Natural killer cell treated with Interleukin-12 subunit alpha and Interleukin-12 subunit beta and Interleukin-15 and Interleukin-18, amount 100 ng/mL, for 72 hours (primary cell): ENCODE measurements at places on chromosomes 5 and 9. TPM values are rescaled to one million over a fixed set of nuclear protein-coding genes. Genes with fewer than 3 reads are reported as not detected.
A peak's percentile ranks its signal among the peaks of the same experiment; 100 is the strongest.

DNA sequence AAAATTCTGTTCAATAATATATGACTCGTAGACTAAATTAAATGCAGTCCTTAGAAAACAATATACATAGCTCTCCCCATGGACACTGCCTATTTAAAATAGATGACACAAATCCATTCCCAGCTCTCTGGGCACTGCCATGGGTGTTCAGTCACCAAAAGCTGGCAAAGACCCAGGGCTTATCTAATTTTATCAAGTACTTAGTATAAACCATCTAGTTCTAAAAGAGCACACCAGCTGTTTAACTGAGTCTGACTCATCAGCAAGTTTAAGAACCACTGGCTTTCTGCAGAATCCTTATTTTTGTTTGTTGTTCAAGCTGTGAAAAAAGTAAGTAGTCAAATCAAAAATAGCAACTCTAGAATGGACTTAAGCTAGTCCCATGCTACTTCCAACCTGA lies 107.6 kb downstream of the PLPP1 start:
- no peak overlapping the region for H3K27ac ChIP-seq
- H3K4me3 ChIP-seq, result no peak overlapping the region
- no peaks in the 10 kb centered on the region for H3K4me1 ChIP-seq
- no peak for DNase-seq
- peaks cover 61% of the 10 kb centered on the region for H3K36me3 ChIP-seq
- H3K27me3 ChIP-seq, result no peaks in the 10 kb centered on the region

DNA sequence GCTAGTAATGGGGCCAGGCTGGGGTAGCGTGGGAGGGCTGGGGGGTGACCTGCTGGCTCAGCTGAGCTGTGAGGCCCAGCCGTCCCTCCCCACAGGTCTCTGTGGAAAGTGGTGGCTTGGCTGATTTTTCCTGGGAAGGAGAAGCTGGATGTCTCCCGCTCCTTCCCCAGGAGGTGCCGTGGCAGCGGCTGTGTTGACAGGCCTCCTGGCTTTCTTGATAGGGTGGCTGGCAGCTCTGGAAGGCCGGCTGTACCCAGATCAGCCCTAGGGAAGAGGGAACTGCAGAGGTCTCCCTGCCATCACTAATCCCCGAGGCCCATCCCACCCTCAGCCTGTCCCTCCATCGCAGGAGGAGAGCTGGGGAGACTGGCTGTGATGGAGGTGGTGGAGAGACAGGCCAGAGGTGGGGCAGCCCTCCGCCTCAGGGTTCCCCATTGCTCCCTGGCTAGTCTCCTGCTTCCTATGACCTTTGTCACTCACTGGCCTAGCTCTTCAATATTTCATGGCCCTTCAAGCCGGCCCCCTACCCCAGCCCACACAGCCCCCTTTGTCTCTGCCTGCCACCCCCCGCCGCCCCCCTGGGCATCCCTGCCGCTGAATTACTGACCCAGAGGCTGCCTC lies 6.8 kb downstream of the CXXC5 start:
- peaks cover 65% of the 10 kb centered on the region for H3K4me1 ChIP-seq
- H3K27me3 ChIP-seq, result no peaks in the 10 kb centered on the region
- peak overlapping the region; percentile 90 for H3K27ac ChIP-seq
- DNase-seq, result no peak

GRCh38 chr5:146539973-146540372 lies 24.0 kb upstream of the GPR151 start:
- H3K27ac ChIP-seq, result no peak overlapping the region
- peaks cover 7% of the 10 kb centered on the region for H3K27me3 ChIP-seq
- H3K36me3 ChIP-seq, result no peaks in the 10 kb centered on the region
- DNase-seq, result no peak
- H3K4me1 ChIP-seq, result no peaks in the 10 kb centered on the region

The SLC34A1 gene
- total RNA-seq, result not detected

- no peak overlapping the region for H3K27ac ChIP-seq
- no peaks in the 10 kb centered on the region for H3K4me1 ChIP-seq
- no peak overlapping the region for H3K4me3 ChIP-seq
- DNase-seq, result no peak
- H3K36me3 ChIP-seq, result no peaks in the 10 kb centered on the region
These were observed 60.9 kb upstream of the TMED7 start for GRCh38 chr5:115686738-115687074.

DNA sequence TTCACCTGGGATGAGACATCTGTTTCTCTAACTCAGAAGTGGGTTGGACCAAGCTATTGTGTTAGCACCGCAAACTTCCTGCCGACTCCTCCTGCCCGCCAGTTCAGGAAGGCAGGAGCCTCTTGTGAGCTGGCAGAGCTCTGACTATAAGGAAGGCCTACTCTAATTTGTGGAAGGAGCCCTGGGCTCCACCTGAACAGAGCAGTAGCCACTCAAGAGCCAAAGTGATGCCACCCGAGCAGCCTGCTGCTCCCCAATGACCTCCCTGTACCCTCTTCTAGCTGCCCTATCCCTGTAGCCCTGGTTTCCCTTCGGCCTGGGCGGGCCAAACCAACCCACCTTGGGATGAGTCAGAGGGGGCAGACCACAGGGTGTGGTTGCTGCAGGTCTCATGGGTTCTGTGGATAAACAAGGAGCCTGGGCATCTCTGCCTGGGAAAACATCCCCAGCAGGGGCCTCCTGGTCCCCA lies 81.6 kb downstream of the PSD2 start:
- H3K4me1 ChIP-seq, result no peaks in the 10 kb centered on the region
- H3K36me3 ChIP-seq, result no peaks in the 10 kb centered on the region
- no peak overlapping the region for H3K27ac ChIP-seq
- no peak overlapping the region for H3K4me3 ChIP-seq
- peaks cover 6% of the 10 kb centered on the region for H3K27me3 ChIP-seq

DNA sequence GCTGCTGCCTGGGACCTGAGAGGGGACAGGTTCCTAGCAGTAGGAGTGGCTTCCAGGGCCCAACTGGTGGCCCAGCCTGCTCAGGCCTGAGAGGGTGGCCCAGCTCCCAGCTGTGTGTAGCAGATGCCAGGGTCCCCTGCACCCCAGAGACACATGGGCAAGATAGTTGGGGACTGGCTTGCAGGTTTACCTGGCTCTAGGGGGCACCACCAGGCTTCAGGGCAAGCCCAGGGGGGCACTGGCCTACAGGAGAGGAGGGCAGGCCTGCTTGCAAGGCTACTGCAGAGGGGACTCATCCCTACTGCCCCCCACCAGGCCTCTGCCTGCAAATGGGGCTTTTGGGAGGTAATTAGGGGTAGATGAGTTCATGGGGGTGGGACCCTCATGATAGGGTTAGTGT lies 123.3 kb downstream of the ZNF354C start:
- H3K27ac ChIP-seq, result no peak overlapping the region
- H3K36me3 ChIP-seq, result no peaks in the 10 kb centered on the region
- H3K4me1 ChIP-seq, result no peaks in the 10 kb centered on the region
- no peak for DNase-seq

The FOXD4L4 gene
- not detected for total RNA-seq

DNA sequence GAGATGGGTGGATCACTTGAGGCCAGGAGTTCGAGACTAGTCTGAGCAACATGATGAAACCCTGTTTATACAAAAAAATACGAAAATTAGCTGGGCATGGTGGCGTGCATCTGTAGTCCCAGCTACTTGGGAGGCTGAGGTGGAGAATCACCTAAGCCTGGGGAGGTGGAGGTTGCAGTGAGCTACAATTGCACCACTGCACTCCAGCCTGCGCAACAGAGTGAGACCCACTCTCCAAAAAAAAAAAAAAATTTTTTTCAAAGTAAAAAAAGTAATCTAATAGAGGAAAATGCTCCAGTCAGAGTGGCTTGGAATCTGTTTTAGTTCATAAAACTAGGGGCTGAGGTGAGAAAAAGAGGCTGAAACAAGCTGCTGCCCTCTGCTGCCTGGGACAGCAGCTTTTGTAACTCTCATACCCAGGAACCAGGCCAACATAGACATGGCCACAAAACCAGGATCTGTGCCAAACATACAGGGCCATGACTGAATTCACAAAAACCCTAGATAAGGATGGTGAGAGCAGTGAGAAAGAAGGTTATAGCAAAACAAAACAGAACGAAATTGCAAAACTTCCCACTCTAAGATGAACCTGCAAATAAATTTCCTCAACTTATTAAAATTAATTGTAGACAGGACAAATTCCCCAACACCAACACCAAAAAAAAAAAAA lies 13.1 kb upstream of the DCAF12 start:
- no peak for DNase-seq
- no peaks in the 10 kb centered on the region for H3K36me3 ChIP-seq
- no peak overlapping the region for H3K27ac ChIP-seq
- no peak overlapping the region for H3K4me3 ChIP-seq

DNA sequence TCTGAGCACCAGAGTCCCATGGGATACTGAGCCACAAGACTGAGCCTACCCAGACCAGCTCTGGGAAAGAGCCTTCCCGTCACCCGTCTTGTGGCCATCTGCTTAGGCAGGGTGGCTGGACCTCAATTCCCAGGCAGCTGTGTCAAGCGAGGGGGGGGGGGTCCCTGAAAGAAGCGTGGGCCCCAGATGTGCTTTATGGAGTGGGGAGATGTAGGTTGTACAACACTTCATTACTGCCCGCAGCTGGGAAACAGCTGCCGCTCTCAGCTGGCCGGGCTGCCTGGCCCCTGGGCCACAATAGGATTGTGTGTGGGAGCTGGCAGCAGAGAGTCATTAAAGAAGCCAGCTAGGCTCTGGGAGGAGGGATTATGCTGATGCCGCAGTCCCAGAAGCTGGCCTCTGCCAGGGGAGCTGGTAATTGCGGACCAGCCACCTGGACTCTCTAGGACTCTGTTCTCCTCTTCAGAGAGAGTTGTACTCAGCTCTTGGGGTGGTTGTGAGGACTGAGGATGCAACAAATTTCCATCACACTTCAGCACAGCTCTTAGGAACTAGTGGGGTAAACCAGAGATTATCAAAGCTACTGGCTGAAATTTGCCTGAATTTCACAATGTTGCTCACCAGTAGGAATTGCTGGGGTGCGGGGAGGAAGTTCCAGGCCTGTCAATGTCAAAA lies 145.4 kb downstream of the GADD45G start:
- no peaks in the 10 kb centered on the region for H3K36me3 ChIP-seq
- DNase-seq, result peak; percentile 35
- H3K4me1 ChIP-seq, result peaks cover 33% of the 10 kb centered on the region
- no peak overlapping the region for H3K4me3 ChIP-seq
- H3K27me3 ChIP-seq, result no peaks in the 10 kb centered on the region
- H3K27ac ChIP-seq, result no peak overlapping the region

GRCh38 chr5:148719605-148720004 lies 65.3 kb upstream of the HTR4 start:
- peaks cover 7% of the 10 kb centered on the region for H3K4me1 ChIP-seq
- H3K27ac ChIP-seq, result no peak overlapping the region
- H3K27me3 ChIP-seq, result peaks cover 39% of the 10 kb centered on the region

The CDH12 gene
- not detected for total RNA-seq

DNA sequence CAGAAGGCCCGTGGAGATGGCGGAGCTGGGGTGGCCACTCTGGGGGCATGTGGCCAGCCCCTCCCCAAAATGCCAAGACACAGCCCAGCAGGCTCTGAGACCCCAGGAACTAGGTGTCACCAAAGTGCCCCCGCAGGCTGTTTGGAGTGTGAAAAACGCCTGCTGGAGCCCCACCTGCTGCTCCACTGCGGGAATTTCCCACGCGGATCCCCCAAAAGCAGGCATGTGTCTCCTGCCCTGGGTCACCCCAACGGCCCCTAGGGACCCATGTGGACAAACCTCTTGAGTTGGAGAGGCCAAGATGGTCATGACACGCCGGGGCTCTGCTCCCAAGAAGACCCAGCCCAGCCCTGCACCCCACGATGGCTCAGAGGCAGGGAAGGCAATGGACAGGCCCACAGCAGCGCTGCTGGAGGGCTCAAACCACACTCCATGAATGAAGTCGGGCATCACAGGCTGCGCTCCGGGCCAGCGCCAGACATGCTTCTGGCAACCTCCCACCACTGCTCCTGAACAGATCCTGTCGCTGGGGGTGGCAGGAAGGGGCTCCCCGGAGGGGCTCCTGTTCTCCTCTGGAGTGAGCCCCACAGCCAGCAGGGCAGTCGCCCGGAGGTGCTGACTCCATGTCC lies 15.3 kb downstream of the NOTCH1 start:
- peak overlapping the region; percentile 23 for H3K27ac ChIP-seq
- H3K4me1 ChIP-seq, result peaks cover 34% of the 10 kb centered on the region
- no peak for DNase-seq
- H3K4me3 ChIP-seq, result no peak overlapping the region
- no peaks in the 10 kb centered on the region for H3K36me3 ChIP-seq

- DNase-seq, result no peak
- peaks cover 2% of the 10 kb centered on the region for H3K4me1 ChIP-seq
- no peak overlapping the region for H3K27ac ChIP-seq
- no peaks in the 10 kb centered on the region for H3K36me3 ChIP-seq
These were observed 173.8 kb downstream of the PCSK1 start for GRCh38 chr5:96259151-96259772.

GRCh38 chr5:142290577-142291299 lies 34.1 kb downstream of the SPRY4 start:
- DNase-seq, result no peak
- no peak overlapping the region for H3K27ac ChIP-seq
- H3K27me3 ChIP-seq, result no peaks in the 10 kb centered on the region
- H3K36me3 ChIP-seq, result no peaks in the 10 kb centered on the region
- no peak overlapping the region for H3K4me3 ChIP-seq
- peaks cover 22% of the 10 kb centered on the region for H3K4me1 ChIP-seq

GRCh38 chr5:10611290-10611689 lies 47.4 kb downstream of the ANKRD33B start:
- H3K36me3 ChIP-seq, result no peaks in the 10 kb centered on the region
- no peaks in the 10 kb centered on the region for H3K27me3 ChIP-seq
- no peak for DNase-seq
- H3K4me3 ChIP-seq, result no peak overlapping the region
- H3K27ac ChIP-seq, result no peak overlapping the region

DNA sequence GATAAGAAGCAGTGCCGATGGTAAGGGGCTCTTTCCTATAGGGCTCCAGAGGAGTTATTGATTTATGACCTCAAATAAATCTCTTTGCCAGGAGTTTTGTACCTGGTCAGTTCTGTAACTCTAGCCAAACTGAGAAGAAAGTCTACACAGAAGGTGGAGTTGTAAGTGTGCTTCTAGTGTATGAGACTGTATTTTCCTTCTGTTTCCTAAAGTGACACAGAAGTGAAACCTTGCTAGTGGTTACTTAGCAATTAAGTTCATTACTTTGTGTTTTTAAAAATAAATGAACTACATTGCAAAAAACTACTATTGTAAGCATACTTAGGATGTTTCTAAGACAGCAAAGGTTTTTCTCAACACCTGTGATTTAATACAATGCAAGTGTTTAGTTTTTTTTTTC lies 48.7 kb upstream of the ACTBL2 start:
- no peaks in the 10 kb centered on the region for H3K36me3 ChIP-seq
- no peaks in the 10 kb centered on the region for H3K4me1 ChIP-seq
- H3K27ac ChIP-seq, result no peak overlapping the region
- H3K27me3 ChIP-seq, result peaks cover 5% of the 10 kb centered on the region
- DNase-seq, result no peak

The TTC39B gene
- 12.4 TPM for total RNA-seq

The MARCHF3 gene
- total RNA-seq, result 19.2 TPM
